Urinary bladder (tissue), 4 donors: ENCODE measurements at places on chromosomes 5 and 9.

DNA sequence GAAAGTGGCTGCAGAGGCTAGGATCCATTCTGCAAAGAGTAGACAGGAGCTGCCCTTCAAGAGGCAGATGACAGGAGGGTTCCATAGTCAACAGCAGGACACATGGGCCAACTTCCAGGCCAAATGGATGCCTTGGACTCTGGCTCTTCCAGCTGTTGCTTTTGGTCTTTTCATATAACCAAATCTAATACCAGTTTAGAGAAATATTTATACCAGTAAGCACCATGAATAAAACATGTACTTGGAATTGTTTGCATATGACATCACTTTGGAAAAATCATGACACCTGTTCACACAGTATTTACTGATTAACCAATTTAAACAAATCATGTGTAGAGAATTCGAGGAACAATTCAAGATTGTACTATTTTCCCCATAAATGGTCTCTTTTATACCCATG lies 481.3 kb downstream of the DMRT2 start:
- DNase-seq = no peak

DNA sequence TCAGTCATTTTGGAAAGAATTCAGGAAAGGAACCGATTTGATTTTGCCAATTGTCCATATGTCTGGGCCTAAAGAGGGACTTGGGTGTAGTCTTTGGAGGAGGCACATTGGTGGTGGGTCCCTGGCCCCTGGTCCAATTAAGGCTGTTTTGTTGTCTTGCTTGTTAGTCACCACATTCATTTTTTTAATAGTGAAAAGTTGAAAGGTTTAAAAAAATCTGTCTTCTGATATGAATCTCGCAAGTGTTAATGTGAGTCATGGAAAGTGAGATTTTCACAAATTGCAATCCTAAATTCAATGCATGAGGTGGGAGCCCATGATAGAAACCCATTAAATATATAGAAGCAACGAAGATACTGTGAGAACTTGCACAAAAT lies 165.9 kb upstream of the OTULINL start:
- DNase-seq = no peak

DNA sequence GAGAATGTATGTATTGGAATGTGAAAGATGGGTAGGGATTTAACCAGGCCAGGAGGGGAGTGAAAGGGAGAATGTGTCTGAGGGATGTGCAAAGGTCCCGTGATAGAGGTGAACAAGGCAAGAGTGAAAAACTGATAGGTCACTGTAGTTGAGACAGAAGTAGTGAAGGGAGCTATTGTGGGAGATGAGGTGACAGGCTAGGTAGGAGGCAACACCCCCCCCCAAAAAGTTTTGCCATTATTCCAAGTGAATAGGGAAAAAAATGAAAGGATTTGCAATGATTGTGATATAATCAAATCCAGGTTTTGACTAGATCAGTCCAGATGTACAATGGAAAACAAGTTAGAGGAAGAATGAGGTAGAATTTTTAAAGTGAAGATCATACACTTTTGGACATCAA lies 136.6 kb upstream of the GPR151 start:
- DNase-seq = no peak

DNA sequence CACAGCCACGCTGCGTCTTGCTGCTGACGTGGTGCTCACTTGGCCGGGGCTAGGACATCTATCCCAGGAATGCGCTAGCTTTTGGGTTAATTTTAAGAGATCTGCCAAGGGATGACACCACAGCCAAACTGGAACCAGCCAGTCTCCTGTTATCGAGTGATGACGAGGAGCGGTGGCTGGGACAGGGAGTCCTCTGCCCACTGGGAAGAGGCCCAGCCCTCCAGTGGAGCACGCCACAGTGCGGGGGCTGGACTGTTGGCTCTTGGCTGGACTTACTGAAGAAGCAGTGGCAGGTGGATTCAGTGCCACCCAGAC lies 55.1 kb upstream of the PHYKPL start:
- DNase-seq = no peak

- DNase-seq = no peak
Observed at GRCh38 chr5:103409013-103409670, 150.6 kb downstream of the MACIR start.

GRCh38 chr5:15516486-15516885 lies 16.5 kb downstream of the FBXL7 start:
- no peak for DNase-seq

DNA sequence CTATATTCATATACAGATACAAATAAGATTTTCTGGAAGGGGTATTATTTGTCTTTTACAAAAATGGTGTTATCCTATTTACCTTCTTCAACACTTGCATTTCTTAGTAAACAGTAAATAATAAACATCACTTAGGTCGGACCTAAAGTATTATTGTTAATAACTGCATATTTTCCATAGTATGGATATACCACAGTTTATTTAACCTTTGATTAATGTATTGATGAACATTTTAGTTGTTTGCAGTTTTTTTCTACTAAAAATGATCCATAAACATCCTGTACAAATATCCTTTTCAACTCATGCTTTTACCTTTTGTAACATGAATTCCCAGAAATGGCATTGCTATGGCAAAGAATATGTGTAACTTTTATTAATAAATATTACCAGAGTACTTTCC lies 83.4 kb downstream of the NDUFAF2 start:
- no peak for DNase-seq

DNA sequence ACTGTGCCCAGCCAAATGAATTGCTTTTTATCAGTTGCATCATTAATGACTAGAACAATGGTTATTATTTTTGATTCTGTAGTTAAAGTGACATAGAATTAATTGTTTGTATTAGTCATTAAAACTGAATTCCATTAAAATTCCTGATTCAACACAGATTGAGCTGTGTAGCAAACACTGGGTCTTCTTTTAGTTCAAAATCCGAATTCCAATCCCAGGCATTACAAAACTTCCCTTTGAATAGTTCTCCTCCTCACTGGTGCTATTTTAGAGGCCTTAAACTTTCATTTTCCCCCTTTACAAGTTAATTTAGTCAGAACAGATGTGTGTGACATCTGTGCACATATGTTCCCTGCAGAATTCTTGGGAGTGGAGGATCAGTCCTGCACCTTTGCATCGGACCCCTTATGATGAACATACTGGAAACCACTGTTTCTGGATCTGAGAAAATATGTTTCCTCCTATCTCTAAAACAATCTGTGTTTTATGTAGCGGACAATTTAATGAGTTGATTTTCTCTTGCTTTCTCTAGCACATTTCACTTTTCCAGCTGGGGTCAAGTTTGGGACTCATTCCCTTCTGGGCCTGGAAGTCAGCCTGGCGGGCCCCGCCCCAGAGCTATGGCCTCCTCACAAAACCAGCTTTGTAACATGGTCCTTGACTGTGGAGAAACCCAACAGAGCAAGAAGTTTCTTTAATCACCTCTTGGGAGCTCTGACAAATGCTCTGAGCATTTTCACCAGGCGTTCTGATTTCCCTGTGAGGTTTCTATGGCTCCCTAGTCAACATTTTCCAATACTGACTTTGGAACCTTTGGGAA lies 87.9 kb upstream of the MAMDC2 start:
- DNase-seq = no peak

DNA sequence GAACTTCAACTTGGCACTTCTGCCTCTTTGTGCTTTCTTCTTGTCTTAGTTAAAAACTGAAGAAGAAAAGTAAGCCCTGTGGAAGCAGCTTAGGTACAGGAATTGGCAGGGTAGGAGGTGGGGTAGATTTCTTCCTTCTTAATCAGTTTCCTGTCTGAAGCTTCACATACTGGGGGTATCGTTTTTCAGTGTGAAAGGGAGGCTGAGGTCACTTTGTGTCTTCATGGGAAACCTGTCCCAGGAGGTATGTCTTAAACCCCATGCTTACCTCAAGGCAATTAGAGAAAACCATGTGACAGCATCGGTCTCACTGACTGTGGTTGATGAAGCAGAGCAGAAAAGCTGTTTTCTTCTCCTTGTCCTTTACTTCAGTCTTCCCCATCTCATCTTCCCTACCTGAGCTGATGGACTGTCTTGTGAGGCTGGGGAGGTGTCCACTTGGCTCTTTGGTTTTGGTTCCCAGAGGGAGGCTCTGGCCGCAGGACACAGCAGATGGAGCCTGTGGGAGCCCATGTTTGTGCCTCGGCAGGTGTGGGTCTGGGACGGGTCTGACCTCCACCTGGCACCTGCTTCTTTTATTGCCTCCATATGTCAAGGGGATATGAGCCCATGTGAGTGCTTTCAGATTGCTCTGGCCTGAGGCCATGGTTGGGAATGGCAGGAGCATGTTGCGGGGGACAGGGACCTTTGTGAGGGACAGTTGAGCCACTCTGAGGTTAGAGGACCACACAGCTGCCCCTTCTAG lies 47.0 kb downstream of the SH3GL2 start:
- no peak for DNase-seq

DNA sequence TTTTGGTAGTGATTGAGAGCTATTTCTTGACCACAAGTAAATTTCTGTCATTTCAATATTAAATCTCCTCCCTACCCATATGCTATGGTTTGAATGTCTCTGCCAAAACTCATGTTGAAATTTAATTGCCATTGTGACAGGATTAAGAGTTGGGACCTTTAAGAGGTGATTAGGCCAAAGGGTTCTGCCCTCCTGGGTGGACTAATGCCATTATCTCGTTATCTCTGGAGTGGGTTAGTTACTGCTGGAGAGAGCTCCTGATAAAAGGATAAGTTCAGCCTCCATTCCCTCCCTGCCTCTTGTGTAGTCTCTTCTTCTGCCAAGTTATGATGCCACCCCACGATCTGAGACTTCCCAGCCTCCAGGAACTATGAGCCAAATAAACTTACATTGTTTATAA lies 3.6 kb upstream of the DRD1 start:
- DNase-seq = no peak

DNA sequence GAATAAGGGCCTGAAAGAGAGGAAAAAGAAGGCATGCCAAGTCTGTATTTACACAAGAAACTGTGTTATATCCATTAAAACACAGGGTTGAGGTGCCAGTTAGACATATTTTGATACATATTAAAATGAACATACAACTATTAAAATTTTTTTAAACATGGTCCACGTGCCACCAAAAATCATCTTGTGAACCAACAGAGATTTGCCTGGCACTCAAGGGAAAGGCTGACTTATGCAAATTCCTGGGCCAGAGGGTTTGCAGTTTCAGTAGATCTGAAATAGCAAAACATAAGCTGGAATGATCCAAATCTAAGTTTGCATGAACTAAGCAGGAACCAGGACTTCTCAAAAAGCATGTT lies 168.7 kb downstream of the SLIT3 start:
- DNase-seq = no peak

DNA sequence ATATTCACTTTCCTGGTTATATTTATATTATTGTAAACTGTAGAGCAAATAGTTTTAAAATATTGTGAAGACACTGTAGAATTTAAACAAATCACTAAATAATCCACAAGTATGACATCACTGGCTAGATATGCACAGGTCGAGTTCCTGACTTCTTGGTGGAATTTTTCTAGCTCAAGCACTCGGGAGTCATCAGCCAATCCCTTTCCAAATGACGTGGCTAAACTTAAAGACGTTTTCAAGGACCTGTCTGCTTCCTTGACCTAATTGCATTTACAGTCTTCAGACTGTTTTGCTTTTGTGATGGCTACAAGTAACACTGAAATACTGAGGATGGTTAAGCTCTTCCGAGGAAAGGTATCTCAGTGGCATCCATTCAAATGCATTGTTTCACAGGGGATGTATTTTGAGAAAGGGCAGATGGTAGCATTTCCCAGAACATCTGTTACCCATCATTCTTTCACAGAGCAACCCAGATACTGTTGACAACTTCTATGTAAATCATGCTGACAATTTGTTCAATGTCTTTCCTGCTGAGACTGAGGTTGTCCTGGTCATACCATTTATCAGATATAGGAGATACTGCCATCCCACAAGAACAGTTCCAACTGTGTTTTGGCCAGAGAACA lies 262.8 kb downstream of the CDH10 start:
- DNase-seq = no peak

GRCh38 chr9:109011231-109011671 lies 2.0 kb downstream of the CTNNAL1 start:
- no peak for DNase-seq

- DNase-seq = no peak
Observed at GRCh38 chr9:136155576-136155975, 36.9 kb upstream of the TMEM250 start.

- DNase-seq = no peak
Observed at GRCh38 chr9:130286781-130287428, 21.3 kb downstream of the HMCN2 start.
